ENCODE measurements at places on chromosomes 13 and 19. TPM values are rescaled to one million over a fixed set of nuclear protein-coding genes. Genes with fewer than 3 reads are reported as not detected.

CRX gene
- polyA plus RNA-seq = not detected

PBX4 gene
- polyA plus RNA-seq = 5.8 TPM

ZNF285 gene
- polyA plus RNA-seq = not detected

KCNK6 gene
- polyA plus RNA-seq = 2.8 TPM

PSPN gene
- 0.41 TPM for polyA plus RNA-seq

ETV2 gene
- 0.44 TPM for polyA plus RNA-seq

WBP4 gene
- 3.0 TPM for polyA plus RNA-seq

Measured in CD4-positive, CD25-positive, alpha-beta regulatory T cell (primary cell).